ENCODE measurements at places on chromosomes 11 and 22.

GRCh38 chr11:94638301-94638901, 71.2 kb downstream of the PIWIL4 start:
- no peak for DNase-seq

- no peak for DNase-seq
Observed at GRCh38 chr22:43532301-43533155, 120.7 kb downstream of the MPPED1 start.

DNA sequence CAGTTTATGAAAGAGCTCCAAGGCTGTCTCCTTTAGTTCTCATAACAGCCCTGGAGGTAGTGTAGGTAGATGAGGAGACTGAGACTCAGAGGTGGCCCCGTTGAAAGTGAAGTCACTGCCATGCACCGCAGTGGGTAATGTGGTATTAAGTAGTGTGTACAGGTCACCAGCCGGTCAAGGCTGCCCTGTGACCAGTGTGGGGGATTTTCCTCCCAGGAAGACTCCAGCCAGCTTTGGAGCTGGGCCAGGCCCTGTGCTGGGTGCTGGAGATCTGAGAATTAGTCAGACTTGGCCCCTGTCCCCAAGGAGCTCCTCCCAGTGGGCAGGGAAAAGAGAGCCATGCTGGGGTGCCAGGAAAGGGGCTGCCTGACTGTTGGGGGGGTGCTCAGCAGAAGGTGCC, 5.3 kb downstream of the OMP start:
- peak; percentile 94 for DNase-seq

GRCh38 chr22:19058713-19059451, 63.3 kb downstream of the DGCR2 start:
- peak; percentile 16 for DNase-seq

DNA sequence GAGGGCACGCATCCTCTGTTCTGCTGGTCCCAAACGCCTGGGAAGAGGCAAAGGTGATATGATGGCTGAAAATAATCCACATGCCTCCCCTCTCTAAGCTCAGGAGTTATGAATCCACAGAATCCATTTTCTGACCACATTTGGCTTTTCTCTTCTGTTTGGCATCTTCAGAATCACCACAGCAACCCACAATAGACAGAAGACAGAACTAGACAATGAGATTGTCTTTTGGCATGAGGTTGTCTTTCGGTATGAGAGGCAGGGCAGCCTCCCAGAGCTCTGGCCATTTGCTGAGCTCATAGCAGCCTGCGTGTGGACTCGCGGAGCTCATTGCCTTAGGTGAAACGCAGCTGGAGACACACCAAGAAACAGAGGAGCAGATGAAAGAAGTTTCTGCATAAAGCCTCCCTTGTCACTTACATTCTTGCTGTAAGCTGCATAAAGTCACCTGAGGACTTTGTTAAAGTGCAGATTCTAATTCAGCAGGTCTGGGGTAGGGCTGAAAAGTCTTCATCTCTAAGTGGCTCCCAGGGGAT, 868.0 kb downstream of the NTM start:
- DNase-seq: no peak

DNA sequence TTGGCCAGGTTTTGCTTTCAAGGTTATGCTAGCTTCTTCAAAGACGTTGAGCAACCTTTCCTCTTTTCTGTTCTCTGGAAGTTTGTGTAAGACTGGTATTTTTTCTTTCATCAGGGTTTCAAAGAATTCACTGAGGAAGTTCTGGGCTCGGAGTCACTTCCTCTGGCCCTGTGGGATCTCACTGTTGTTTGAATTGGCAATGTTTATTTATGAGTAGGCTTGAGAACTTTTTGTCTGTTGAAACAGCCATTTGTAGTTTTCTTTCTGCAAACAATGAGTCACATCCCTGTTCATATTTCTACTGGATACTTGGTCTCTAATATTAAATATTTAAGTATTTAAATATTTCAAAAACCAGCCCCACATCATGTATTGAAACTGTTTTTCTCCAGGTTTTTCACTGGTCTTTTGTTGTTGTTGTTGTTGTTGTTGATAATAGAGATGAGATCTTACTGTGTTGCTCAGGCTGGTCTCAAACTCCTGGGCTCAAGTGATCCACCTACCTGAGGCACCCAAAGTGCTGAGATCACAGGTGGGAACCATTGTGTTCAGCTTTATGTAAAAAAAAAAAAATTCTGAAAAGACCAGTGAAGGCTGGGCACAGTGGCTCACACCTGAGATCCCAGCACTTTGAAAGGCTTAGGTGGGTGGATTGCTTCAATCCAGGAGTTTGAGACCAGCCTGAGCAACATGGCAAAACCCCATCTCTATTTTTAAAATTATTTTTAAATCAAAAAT, 26.9 kb downstream of the SUSD2 start:
- peak; percentile 95 for DNase-seq

DNA sequence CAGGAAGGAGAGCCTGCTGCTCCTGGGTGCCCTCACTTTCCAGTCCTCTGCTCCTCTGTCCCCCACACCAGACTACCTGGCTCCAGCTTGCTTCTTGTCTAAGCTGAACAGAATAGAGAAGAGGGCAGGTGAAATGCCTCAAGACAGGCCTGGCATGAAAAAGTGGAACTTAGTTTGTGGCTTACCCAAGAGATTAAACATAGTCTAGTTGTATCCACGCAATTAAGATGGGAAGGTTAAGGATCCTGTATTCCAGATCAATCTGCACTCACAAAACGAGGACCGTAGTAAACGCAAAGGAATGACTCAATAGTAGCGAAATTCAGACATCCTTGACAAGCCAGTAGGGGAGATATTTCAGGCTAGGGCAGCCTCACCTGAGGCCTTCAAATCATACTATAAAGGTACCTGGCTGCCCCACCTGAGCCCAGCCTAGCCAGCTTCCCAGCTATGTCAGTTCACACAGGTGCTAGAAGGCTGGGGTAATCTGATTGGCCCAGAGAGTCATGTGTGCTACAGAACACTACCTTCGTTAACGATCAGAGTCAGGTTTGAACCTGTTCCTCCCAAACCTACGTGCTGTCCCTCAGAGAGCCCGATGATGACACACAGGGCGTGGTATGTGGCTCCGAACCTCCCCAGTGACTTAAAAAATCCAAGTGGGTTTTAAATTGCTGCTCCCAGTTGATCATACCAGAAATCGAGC, 46.5 kb downstream of the AHNAK start:
- DNase-seq: peak; percentile 76

GRCh38 chr11:12981676-12982522, 27.2 kb upstream of the RASSF10 start:
- DNase-seq: no peak

Measured in PC-3 (cell line).